ENCODE measurements at places on chromosomes 5 and 9. TPM values are rescaled to one million over a fixed set of nuclear protein-coding genes. Genes with fewer than 3 reads are reported as not detected.
A peak's percentile ranks its signal among the peaks of the same experiment; 100 is the strongest.

DNA sequence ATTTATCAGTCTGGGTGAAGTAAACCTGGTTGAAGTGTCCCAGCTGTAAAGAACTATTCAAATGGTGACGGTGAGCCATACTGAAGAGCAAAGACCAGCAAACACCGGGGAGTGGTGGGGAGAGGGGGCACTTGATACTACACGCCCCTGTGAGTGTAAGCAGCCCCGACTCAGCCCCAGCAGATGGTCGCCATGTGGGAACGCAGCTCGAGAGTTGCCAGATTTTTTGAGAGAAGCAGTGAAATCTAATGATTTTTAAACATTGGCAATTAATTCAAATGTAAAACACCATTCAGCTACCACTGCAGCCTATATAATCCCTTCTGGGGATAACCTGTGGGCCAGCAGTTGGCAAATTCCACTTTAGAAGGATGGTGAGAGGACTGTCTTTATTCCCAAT lies 1386.9 kb upstream of the WWC1 start:
- no peak for DNase-seq
- no peak overlapping the region for H3K4me3 ChIP-seq
- H3K27me3 ChIP-seq = no peaks in the 10 kb centered on the region

DNA sequence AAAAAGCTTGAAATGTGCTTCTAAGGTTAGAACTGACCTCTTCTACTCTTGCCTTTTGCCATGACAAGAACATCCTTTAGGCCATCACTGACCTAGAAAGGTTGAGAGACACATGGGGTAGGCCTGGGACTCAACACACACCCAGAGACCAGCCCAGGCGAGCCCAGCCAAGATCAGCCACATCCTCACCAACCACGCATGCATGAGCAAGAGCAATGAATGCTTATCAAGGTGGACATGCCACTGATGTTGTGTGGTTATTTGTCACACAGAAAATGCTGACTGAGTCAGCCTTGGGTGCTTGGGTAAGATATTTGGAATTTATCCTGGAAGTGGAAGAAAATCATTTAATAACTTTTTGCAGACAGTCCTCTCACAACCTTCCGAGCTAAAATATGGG lies 39.4 kb downstream of the SMIM23 start:
- H3K4me1 ChIP-seq = no peaks in the 10 kb centered on the region
- peaks cover 4% of the 10 kb centered on the region for H3K27me3 ChIP-seq
- DNase-seq = no peak
- H3K27ac ChIP-seq = no peak overlapping the region

- DNase-seq = no peak
- H3K4me3 ChIP-seq = no peak overlapping the region
- no peaks in the 10 kb centered on the region for H3K4me1 ChIP-seq
- H3K36me3 ChIP-seq = no peaks in the 10 kb centered on the region
- no peak overlapping the region for H3K27ac ChIP-seq
- H3K27me3 ChIP-seq = peaks cover 7% of the 10 kb centered on the region
These were observed 58.7 kb upstream of the TNFSF8 start for GRCh38 chr9:114988962-114989599.

DNA sequence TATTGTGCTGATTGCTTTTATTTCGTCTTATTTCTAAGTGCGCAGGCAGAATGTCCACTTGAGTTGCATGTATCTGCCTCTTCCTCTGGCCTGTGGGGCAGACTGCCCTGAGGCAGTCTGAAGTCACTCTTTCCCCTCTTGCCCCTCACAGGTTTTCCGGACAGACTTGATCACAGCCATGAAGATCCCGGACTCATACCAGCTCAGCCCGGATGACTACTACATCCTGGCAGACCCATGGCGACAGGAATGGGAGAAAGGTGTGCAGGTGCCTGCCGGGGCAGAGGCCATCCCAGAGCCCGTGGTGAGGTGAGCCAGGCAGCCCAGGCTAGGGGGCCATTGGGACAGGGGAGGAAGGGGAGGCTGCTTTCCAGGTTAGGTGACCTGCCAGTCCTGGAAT lies 26.4 kb downstream of the JADE2 start:
- peak overlapping the region; percentile 9 for H3K27ac ChIP-seq
- DNase-seq = no peak
- peaks cover 54% of the 10 kb centered on the region for H3K4me1 ChIP-seq

DNA sequence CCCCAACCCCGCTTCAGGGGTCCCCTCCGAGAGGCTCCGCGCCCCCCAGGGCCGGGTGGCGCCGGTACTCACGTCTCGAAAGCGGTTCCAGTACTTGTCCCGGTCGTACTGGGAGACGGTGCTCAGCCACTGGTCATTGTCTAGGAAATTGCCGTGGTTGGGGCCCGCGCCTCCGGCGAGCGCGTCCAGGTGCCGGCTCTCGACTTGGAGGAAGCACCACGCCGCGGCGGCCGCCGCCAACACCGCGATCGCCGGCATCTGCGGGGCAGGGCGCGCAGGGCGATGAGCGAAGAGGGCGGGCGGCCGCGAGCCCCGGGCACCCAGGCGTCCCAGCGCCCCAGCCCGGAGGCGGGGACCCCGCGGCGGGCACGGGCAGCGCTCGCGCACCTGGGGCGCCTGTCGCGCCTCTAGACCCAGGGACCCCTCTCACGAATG lies 808 bp downstream of the SPOCK1 start:
- peaks cover 2% of the 10 kb centered on the region for H3K4me1 ChIP-seq
- no peak for DNase-seq
- H3K4me3 ChIP-seq = no peak overlapping the region
- no peak overlapping the region for H3K27ac ChIP-seq

DNA sequence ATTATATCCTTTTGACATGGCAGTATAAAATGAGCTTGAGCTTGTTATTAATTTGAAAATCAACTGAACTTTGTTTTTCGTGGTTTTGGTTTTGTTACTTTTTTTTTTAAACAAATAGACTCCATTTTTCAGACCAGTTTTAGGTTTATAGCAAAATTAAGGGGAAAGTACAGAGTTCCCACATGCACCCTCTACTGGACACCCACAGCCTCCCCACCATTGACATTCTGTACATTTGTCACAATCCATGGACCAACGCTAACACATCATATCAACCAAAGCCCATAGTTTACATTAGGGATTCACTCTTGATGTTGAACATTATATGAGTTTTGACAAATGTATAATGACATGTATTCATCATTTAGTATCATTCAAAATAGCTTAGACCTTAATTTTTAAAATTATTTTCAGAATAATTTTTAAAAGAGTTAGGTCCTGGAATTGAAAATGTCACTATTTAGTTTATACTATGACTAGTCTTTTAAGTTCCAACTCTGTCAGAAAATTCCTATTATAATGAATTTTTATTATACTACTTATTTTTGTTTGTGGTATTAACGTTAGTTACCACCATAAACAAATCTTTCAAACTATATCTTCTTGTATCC lies 35.3 kb upstream of the JMY start:
- no peaks in the 10 kb centered on the region for H3K27me3 ChIP-seq
- DNase-seq = no peak
- H3K27ac ChIP-seq = no peak overlapping the region
- H3K4me3 ChIP-seq = no peak overlapping the region

DNA sequence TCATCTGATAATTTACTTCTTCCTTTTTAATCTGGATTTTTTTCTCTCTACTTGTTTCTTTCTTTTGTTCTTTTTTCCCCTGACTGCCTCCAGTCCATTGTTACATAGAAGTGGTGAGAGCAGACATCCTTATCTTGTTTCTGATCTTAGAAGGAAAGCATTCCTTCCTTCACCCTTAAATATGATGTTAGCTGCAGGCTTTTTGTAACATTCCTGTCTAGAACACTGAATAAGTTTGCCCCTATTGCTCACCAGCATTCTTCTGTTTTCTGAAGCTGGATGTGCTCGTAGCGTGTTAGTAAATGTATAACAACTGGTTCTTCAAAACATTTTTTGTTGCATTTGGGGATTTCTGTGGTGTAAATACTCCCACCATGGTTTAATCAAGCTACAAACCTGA lies 136.7 kb upstream of the NFIL3 start:
- H3K4me1 ChIP-seq = no peaks in the 10 kb centered on the region
- H3K36me3 ChIP-seq = no peaks in the 10 kb centered on the region
- H3K27me3 ChIP-seq = peaks cover 5% of the 10 kb centered on the region
- H3K27ac ChIP-seq = no peak overlapping the region
- DNase-seq = no peak

DNA sequence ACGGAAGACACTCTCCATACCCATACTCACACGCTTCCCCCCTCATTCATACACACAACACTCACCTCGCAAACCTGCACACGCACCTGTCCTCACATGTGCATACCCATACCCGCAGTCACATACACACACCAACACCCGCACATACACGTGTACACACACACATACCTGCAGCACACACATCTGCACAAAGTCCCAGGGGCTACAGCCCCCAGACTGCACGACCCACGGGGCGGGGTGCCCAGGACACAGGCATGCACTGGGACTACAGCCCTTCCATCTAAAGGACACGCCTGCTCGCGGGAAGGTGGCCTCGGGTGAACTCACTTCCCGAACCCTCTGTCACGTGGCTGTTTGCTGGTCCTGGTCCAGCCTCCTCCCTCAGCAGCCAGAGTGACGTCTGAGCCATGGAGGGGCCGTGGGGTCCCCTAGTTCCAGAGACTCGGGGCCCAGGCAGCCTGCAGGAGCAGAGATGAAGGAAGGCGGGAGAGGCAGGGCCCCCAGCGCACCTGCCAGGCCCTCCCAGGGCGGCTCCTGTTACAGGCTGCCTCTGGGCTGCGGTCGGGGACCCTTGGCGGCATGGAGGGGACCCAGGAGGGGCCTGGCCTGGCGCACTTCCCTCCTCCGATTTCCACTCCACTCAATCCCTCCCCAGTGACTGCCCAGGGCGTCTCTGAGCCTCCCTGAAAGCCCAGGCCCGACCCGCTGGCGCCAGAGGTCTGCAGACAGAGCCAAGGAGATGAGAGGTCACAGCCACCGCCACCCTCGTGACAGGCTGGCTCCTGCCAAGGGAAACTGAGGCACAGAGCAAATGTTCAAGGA lies 8.1 kb downstream of the SLC12A7 start:
- peaks cover 30% of the 10 kb centered on the region for H3K4me1 ChIP-seq
- H3K27ac ChIP-seq = peak overlapping the region; percentile 91
- no peak for DNase-seq
- no peaks in the 10 kb centered on the region for H3K36me3 ChIP-seq

GRCh38 chr5:18828351-18828750 lies 1159.6 kb downstream of the CDH18 start:
- H3K4me3 ChIP-seq = no peak overlapping the region
- no peak for DNase-seq
- H3K27ac ChIP-seq = no peak overlapping the region
- no peaks in the 10 kb centered on the region for H3K36me3 ChIP-seq
- no peaks in the 10 kb centered on the region for H3K27me3 ChIP-seq

DNA sequence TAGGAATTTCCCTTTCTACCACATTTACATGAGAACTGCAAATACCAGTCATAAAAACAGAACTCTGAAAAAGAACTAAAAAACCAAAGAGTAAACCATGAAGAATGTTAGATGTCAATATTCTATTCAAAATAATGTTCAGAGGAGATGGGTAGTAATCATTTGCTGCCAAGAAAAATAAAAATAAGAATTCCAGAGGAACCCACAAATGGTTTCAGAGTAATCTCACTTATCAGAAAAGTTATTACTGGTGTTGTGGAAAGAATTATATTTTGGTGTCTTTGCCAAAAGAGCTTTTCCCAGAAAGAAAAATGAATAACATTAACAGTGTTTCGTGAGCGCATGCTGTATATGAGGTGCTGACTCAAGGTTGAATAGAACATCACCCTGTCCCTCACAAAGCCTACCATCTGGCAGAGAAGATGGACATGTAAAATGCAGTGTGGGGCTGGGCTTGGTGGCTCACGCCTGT lies 35.6 kb downstream of the GPR21 start:
- H3K36me3 ChIP-seq = peaks cover 27% of the 10 kb centered on the region
- H3K4me3 ChIP-seq = no peak overlapping the region
- H3K4me1 ChIP-seq = no peaks in the 10 kb centered on the region

- peaks cover 2% of the 10 kb centered on the region for H3K27me3 ChIP-seq
- no peaks in the 10 kb centered on the region for H3K4me1 ChIP-seq
- H3K4me3 ChIP-seq = no peak overlapping the region
- no peaks in the 10 kb centered on the region for H3K36me3 ChIP-seq
These were observed 25.8 kb upstream of the SYNPO start for GRCh38 chr5:150614661-150615060.

GRCh38 chr5:119470851-119471451 lies 18.7 kb downstream of the HSD17B4 start:
- peaks cover 56% of the 10 kb centered on the region for H3K36me3 ChIP-seq
- DNase-seq = no peak
- H3K4me1 ChIP-seq = peaks cover 5% of the 10 kb centered on the region
- no peak overlapping the region for H3K27ac ChIP-seq
- H3K27me3 ChIP-seq = no peaks in the 10 kb centered on the region

DNA sequence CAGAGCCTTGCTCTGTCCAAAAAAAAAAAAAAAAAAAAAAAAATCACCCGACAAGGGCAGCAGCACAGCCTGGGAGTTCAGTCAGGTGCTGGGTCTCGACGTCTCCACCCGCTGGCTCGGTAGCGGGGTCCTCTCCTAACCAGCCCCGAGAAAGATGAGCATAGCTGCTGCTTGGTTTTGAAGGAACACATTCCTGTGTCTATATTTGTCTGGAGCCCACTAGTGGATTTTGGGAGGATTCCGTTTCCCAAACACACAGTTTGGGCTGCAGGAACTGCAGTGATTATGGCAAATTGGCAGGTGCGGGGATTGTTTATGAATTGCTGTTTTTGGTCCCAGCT lies 1.2 kb downstream of the OTULINL start:
- peak overlapping the region; percentile 92 for H3K27ac ChIP-seq
- peaks cover 54% of the 10 kb centered on the region for H3K4me1 ChIP-seq
- H3K27me3 ChIP-seq = peaks cover 2% of the 10 kb centered on the region
- peaks cover 3% of the 10 kb centered on the region for H3K36me3 ChIP-seq
- no peak for DNase-seq

GRCh38 chr9:118929287-118929686 lies 439.9 kb downstream of the BRINP1 start:
- H3K36me3 ChIP-seq = no peaks in the 10 kb centered on the region
- no peak overlapping the region for H3K4me3 ChIP-seq
- H3K27me3 ChIP-seq = no peaks in the 10 kb centered on the region
- H3K27ac ChIP-seq = no peak overlapping the region

- H3K36me3 ChIP-seq = no peaks in the 10 kb centered on the region
- peaks cover 99% of the 10 kb centered on the region for H3K4me1 ChIP-seq
- DNase-seq = no peak
- H3K27ac ChIP-seq = peak overlapping the region; percentile 74
- no peaks in the 10 kb centered on the region for H3K27me3 ChIP-seq
These were observed 16.4 kb downstream of the LNPEP start for GRCh38 chr5:96952118-96952750.

GRCh38 chr9:4221931-4222330 lies 77.9 kb downstream of the GLIS3 start:
- DNase-seq = no peak
- no peaks in the 10 kb centered on the region for H3K36me3 ChIP-seq
- H3K4me3 ChIP-seq = no peak overlapping the region
- H3K27me3 ChIP-seq = no peaks in the 10 kb centered on the region
- no peak overlapping the region for H3K27ac ChIP-seq

DNA sequence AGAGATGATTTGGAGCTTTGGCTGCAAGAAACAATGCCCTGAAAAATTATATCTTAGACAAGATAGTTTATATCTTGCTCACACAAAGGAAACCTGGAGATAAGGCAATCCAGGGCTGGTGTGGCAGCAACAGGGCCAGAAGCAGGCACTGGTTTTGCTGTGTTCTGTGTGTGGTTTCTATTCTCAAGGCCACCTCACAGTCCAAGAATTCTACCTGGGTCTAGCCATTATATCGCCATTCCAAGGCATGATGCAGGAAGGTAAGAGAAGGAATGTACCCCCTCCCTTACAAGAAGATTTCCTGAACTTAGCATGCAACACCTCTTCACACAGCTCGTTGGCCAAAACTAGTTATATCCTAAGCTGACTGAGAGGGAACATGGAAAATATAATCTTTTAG lies 74.5 kb upstream of the MEGF10 start:
- no peak overlapping the region for H3K4me3 ChIP-seq
- no peak overlapping the region for H3K27ac ChIP-seq
- H3K36me3 ChIP-seq = no peaks in the 10 kb centered on the region
- H3K27me3 ChIP-seq = peaks cover 9% of the 10 kb centered on the region
- DNase-seq = no peak
- no peaks in the 10 kb centered on the region for H3K4me1 ChIP-seq

The C9orf153 gene
- polyA plus RNA-seq = not detected

The NUTM2F gene
- not detected for polyA plus RNA-seq

The PCDHB9 gene
- polyA plus RNA-seq = not detected
